Fibroblast of the aortic adventitia (primary cell): ENCODE measurements at places on chromosomes 1 and 21. TPM values are rescaled to one million over a fixed set of nuclear protein-coding genes. Genes with fewer than 3 reads are reported as not detected.
A peak's percentile ranks its signal among the peaks of the same experiment; 100 is the strongest.

KRTAP21-3 gene
- not detected in 2 replicates for total RNA-seq

HMGCS2 gene
- not detected in 2 replicates for total RNA-seq

BEND5 gene
- total RNA-seq = 0.45 TPM in 1 of 2 replicates, not detected in the other

CYP4A22 gene
- total RNA-seq = not detected in 2 replicates

ADAMTSL4 gene
- total RNA-seq = 11.9 and 13.0 TPM in 2 replicates

BNIPL gene
- total RNA-seq = 0.18 and 0.33 TPM in 2 replicates

DNA sequence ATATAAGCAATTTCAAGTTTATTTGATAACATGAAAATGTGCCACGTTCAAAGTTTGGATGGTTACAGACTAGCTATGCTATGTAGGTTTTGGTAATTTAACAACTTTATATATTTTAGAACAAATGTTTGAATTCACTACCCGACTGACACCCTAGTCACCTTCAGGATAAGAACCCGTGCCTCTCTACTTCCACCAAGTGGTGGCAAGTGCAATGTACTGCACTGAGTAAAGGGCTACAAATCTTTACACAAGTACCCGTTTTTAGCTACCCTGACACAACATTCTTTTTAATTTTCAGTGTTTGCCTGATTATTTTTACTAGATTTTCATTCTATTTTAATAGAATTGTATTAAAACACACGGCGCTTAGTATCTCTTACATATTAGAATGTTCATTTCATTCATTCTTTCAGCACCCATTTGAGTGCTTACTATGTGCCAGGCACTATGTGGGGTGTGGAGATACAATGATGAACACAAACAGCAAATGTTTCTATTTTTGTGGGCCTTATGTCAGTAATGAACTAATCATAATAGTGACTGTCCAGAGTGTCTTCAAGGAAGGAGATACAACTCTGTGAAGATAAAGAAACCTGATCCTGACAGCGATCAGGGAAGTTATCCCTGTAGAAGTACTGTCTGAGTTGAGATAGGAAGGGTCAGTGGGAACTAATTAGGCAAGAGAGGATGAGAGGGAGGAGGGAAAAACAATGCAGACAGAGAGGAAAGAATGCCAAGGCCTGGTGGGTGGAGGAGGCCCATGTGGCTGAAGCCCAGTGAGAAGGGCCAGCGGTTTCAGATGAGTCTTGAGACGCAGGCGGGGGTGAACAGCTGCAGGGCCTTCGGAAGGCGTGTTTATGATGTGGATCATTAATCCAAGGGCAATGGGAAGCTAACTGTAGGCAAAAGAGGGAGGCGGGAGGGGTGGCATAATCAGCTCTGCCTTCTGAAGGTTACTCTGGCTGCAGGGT lies 3.8 kb downstream of the LCA5L start:
- peak; percentile 66 for DNase-seq

GRCh38 chr1:86296305-86297205 lies 99.6 kb downstream of the ODF2L start:
- DNase-seq = no peak

DNA sequence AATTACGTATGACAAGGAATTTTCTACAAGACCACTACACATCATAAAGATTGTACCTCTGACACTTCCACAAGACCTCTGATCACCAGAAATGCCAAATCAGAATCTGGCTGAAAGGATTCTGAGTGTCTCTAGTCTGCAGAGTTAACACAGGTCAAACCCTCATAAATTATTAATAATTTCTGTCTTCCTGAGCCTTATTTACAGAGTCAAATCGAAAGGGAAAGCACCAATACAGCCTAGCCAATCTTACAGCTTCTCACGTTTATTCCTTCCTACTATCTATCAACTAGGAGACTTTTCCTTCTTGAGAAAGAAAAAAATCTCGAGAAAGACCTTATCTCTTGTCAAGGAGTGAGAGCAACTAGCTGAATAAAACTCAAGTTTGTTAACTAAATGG lies 2151.6 kb downstream of the MRPL39 start:
- DNase-seq = no peak

- no peak for DNase-seq
Observed at GRCh38 chr1:4106731-4107130, 206.7 kb upstream of the C1orf174 start.

DNA sequence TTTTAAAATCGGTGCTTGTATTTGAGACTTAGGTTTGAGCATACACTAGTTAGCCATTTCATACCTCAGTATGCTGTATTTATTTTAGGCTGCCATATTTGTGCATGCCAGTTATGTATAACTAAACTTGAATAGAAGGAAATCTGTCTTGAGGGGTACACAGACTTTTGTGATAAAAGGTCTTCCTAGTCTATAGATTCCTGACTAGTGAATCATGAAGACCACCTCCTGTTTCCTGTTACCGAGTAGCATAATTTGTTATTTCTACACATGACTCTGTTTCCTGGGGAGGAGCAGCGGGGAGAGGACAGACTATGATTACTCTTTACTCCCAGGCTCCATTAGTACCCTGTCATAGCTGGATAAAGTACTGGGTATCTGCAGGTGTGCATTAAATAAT lies 316.8 kb upstream of the SNX7 start:
- no peak for DNase-seq

GRCh38 chr1:192343344-192343743 lies 26.6 kb downstream of the RGS21 start:
- DNase-seq = no peak
